ENCODE measurements at places on chromosomes 3 and 15.

- DNase-seq: no peak
Measured at GRCh38 chr15:70669006-70669602, 94.3 kb downstream of the UACA start.

GRCh38 chr3:157370867-157371266, 65.8 kb upstream of the PTX3 start:
- peak; percentile 41 for DNase-seq

DNA sequence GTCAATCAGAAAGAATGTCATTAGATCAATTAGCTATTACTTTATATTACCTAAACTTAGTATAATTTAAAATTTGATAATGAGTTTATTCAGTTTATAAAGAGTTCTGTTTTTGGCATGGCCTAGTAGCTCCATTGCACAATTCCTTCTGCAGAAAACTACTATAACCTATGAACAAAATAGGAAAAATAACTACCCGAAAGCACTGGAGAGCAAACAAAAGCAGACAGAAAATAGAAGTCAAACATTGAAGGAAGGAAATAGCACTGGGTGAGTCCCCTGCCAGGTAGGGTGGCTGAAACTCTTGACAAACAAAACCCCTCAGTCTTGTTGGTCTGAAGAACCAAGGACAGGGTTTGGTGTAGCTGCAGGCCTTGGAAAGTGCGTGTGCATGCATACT, 37.5 kb downstream of the CMC1 start:
- no peak for DNase-seq

- no peak for DNase-seq
Measured at GRCh38 chr15:101447561-101448071, 41.9 kb downstream of the PCSK6 start.

DNA sequence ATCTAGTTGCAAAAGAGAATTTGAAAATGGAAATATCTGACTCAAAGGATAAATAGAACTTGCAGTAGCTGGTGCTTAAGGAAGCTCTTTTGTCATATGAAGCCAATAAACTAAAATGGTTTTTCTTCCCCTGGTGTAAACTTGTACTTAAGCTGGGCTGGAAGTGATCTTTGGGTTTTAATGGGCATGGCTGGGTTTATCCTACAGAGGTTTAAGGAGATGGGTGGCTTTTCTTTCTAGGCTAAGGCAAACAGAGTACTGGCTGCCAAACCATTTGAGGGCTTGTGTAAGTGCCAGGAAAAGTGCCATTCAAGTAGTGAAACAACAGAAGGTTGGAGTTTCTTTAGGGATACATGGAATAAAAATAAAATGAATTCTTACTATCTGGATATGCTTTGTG, 12.1 kb upstream of the UTS2B start:
- no peak for DNase-seq

DNA sequence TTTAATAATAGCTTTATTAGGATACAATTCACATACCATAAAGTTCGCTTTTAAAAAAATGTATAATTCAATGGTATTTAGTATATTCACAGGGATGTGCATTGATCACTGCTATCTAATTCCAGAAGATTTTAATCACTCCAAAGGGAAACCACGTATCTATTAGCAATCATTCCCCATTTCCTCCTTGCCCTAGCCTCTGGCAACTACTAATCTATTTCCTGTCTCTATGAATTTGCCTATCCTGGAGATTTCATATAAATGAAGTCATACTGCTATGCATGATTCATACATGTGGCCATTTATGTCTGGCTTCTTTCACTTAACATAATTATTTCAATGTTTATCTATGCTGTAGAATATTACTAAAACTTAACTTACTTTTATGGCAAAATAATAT, 32.0 kb upstream of the CASR start:
- DNase-seq: no peak

- no peak for DNase-seq
Measured at GRCh38 chr3:147846854-147847478, 437.8 kb downstream of the ZIC1 start.

DNA sequence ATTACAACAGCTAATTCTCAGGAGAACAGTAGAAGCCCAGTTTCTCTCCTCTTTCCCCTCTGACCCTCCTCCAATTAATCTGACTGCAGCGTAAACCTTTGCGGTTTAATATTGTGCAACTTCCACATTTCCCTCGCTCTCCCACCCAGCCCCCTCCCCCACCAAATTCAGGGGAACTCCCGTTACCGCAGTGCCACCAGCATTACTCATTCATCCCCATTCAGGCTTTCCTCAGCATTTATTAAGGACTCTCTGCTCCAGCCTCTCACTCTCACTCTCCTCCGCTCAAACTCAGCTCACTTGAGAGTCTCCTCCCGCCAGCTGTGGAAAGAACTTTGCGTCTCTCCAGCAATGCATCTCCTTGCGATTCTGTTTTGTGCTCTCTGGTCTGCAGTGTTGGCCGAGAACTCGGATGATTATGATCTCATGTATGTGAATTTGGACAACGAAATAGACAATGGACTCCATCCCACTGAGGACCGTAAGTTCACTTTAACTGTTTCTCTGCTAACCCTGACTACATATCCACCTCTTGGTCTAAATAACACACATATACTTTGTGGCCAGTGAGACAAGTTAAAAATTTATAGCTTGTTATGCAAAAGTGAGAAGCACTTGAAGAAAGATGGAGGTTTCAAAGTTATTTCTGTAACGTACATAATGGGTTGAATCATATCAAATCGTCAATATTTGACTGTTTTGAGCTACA, at the start of gene PTX3:
Gene PTX3, plus strand, starts transcription at position 268 of the 709 bp plus-strand sequence. Its CDS starts 84 bp downstream, at position 352.
- DNase-seq: peak; percentile 97

DNA sequence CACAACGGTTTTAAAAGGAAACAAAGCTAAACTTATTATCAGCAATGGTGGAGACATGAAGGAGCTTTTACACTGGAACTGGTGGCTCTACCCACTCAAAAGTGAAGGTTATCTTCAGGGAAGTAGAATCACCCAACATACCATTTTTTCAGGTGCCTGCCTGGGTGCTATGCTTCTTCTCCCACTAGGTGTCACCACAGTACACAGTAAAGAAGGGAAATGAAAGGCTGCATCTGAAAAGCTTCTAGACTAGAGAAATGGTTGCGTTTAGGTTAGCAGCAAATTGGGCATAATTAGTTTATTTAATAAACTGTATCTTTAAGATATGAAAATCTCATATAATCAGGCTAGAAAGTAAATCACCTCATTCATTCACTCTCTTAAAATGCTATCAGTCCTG, 47.0 kb upstream of the SELENOK start:
- peak; percentile 58 for DNase-seq

DNA sequence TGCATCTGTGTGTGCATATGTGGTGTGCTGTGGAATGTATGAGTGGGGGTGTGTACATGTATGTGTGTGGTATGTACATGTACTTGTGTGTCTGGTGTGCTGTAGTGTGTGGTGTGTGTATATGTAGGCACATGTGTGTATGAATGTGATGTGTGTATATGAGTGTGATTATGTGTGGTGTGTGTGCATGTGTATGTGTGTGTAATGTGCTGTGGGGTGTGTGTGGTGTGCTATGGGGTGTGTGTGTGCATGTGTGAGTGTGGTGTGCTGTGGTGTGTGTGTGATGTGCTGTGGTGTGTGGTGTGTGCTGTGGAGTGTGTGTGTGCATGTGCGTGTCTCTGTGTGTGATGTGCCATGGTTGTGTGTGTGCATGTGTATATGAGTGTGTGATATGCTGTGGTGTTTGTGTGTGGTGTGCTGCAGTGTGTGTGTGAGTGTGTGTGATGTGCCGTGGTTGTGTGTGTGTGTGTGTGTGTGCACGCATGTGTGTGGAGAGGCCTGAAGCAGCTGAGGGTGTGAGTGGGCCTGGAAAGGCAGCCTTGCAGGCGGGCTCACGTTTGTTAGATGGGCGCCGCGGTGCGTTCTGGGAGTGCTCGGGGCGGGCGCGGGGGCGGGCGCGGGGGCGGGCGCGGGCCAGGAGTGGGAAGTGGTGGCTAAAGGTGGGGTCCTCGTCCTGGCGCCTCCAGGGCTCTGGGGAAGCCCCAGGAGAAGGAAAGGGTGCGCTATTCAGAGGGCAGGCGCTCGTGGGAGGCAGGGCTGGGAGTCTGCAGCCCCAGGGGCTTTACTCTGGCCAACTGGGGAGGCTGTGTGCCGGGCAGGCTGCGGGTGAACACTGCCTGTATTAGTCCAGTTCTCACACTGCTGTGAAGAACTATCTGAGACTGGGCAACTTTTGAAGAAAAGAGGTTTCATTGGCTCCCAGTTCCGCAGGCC, 116.9 kb downstream of the GABRG3 start:
- no peak for DNase-seq

- peak; percentile 56 for DNase-seq
Measured at GRCh38 chr3:5016211-5017161, 37.2 kb downstream of the BHLHE40 start.

DNA sequence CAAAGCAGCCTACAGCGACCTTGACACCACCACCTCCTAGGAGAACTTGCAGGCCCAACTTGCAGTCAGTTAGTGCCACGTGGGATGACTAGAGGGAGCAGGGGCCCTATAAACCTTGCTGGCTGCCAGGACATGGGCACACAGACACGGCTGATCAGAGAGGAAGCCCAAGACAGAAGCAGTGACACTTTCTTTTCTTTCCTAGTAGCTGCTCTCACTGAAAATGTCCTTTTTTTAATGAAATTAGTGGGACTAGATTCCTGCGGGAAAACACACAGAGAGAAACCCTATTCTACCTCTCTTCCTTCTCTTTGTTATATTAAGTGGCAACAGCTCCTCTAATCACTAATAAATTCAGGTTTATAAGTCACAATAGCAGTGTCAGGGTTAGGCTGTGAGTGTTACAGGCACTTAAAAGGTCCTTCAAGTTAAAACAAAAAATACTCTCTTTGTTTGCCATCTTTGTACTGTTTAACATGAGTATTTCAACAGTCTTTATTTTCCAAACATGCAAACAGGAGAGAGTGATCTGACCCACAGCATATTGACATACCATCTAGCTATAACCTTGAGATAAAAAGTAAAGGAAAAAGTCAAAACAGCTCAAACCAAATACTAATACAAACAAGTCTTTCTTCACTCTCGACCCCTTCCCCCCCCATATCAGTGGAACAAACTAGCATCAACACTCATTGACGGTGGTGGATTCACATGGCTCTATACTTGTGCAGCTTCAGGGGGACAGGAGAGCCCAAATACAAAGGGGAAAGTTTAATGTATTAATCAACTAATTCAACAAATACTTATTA, 2.1 kb upstream of the TMEM212 start:
- DNase-seq: no peak

GRCh38 chr3:134064081-134064480, 34.4 kb upstream of the SLCO2A1 start:
- DNase-seq: no peak

GRCh38 chr3:98811048-98811447, 47.9 kb downstream of the ST3GAL6 start:
- no peak for DNase-seq

DNA sequence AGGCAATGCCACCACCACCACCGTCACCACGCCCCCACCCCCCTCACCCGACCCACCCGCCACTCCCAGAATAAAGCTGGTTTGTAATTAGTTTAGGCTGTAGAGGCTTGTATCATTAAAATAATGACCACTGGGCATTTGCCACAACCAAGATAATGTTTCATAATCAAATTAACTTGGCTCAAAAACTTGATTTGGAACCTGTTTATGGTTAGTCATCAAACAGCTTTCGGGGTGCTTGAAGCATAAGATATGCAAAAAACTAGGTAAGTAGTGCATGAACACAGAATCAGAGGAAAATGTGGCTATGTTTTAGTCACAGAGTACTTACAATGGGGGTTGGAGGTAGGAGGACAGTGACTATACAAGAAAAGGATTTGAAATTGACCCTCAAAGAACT, 115.1 kb downstream of the FHIT start:
- DNase-seq: no peak

DNA sequence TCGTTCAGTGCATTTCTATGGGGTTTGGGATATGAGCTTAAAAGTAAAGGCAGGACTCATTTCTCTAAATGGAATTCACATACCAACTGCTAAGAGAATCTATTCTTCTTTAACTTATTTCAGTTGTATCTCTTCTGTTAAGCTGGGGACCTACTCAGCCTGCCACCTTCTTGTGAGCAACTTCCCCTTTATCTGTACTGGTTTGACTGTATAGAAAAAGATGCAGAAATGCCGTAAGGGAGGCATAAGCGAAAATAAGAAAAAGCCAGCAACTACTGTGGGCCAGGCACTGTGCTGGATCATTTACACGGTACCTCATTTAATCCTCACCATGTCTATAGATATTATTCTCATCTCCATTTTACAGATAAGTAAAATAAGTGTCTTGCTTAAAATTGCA, 38.4 kb downstream of the RBMS3 start:
- DNase-seq: no peak

DNA sequence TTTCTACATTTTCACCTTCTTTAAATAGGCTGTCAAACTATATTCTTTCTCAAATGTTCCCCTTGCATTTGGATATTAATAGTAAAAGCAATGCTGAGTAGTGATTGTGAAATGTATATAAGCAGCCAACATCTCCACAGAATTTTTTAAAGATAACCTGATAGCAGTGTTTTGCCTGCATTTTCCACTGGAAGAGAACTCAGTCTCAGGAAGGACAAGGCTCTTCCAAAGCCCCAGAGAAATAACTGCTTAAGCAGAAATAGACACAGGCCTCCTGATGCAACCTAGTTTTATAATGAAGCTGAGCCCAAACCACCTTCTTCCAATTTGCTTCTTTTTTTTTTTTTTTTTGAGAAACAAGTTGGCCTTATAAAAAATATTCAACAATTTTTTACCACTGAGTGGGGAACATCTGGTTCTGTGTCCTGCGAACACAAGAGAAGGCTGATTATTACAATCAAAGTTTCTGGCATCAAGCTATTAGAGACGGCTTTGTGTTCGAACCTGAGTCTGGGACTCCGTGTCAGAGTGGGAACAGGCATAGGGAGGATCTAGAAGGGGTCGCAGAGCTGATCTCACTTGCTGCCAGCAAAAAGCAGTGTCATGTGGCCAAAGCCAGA, 332.5 kb upstream of the TBL1XR1 start:
- peak; percentile 95 for DNase-seq

DNA sequence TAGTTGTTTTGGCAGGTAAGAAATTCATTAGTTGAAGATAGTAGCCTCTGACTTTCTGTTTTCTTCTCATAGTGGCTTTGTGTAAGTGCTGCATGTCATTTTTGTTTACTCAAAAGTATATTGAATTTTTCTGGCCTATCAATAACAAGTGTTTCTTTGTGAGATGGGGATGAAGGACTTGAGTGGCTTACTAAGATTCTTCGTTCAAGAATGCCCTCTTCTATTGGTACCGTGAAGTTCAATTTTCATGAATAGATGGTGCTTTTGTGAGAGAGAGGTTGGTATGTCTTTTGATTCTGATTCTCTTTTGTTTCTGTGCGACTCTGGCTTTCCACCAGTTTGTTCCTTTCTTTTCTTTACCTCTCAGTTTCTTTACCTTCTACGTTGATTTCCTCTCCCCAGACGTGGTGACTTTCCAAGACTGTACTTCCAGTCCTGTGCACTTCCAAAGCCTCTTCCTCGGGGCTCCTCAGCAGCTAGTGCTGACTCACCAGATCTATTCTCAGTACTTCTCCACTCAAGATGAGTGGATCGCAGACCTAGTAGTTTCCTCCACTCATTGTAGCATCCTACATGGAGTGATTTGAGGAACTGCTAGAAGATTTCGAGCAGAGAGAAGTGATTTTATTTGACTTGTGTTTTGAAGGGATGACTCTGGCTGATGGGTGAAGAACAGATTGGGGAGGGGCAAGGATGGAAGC, 82.0 kb upstream of the EPHB3 start:
- no peak for DNase-seq
